ENCODE measurements at places on chromosomes 3 and 15. TPM values are rescaled to one million over a fixed set of nuclear protein-coding genes. Genes with fewer than 3 reads are reported as not detected.

COLQ gene
- total RNA-seq: 4.1 TPM

LSMEM2 gene
- not detected for total RNA-seq

CFAP91 gene
- 0.11 TPM for total RNA-seq

DNA sequence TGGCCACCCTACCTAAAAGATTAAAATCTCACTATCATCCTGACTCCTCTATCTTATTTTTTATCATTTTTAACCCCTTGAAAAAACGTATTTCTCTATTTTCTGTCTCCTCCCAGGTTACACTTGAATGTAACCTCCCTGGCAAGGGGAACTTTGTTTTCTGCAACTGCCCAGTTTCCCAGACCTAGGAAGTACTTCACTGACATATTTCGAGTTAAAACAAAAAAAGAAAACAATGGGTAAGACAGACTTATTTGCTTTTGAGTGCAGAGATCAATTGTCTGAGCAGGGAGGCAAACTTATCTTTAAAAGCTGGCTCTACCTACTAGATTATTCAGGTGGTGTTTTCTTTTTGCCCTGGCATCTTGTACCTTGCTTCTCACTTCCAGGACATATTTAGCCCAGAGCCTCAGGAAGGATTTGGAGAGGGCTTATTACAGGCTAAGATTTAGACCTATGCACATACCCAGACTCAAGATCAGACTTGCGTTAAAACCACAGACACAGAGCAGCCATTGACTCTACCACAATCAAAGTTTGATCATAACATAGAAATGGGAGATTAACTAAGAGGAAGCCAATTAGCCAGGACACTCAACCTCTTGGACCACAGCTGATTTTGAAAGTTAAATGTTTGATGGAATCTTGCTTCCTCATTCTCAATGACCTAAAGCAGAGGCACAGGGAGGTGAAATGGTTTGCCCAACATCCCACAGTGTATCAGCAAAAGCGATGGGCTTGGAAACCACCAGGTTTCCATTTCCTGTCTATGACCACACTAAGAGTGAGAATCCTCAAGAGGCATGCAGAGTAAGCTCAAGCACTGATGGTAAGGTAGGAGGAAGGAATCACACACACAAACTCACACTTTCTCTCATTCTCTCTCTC lies 169.5 kb upstream of the THBS1 start:
- H3K4me3 ChIP-seq: no peak overlapping the region
- H3K36me3 ChIP-seq: no peaks in the 10 kb centered on the region
- no peak overlapping the region for H3K27ac ChIP-seq
- DNase-seq: no peak

- H3K27ac ChIP-seq: no peak overlapping the region
- H3K27me3 ChIP-seq: no peaks in the 10 kb centered on the region
- DNase-seq: no peak
- H3K4me1 ChIP-seq: peaks cover 41% of the 10 kb centered on the region
- H3K36me3 ChIP-seq: peaks cover 12% of the 10 kb centered on the region
These were observed 168.3 kb upstream of the LPP start for GRCh38 chr3:187985647-187986046.

DNA sequence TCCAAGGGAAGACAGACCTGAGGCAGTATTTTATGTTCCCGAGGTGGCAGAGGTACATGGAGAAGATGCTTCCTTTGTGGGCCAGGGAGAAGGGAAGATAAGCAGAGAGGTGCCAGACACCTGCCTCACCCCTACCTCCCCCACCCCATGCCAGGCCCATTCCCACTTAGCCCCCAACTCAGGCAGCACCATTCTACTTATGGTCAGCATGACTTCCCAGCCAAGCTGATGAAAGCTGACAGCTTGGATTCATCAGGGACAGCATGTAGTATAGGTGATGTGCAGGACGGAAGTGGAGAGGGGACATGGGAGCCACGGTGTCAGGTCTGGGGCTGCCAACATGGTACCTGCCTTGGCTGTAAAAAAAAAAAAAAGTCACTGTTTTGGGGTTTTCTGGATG lies 57.5 kb upstream of the CSPG4 start:
- DNase-seq: no peak
- no peak overlapping the region for H3K27ac ChIP-seq
- H3K4me3 ChIP-seq: no peak overlapping the region
